CD4-positive, CD25-positive, alpha-beta regulatory T cell (primary cell): ENCODE measurements at places on chromosomes 5 and 9. TPM values are rescaled to one million over a fixed set of nuclear protein-coding genes. Genes with fewer than 3 reads are reported as not detected.

DNA sequence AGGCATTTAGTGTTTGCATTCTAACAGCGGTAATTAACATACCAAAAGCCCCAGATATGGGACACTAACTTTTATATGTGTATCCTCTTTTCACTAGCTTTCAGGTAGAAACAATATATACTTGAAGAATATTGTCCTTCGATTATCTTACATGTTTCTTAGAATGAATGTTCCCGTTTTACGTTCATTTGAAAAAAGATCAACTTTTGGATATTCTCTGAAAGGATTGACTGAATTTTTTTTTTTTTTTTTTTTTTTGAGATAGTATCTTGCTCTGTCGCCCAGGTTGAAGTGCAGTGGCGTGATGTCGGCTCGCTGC is 32.2 kb upstream of the FSD1L start:
- no peak for DNase-seq

GRCh38 chr5:14199902-14200301 is 56.8 kb downstream of the TRIO start:
- no peak for DNase-seq

GRCh38 chr9:15272377-15272928 is 34.6 kb downstream of the TTC39B start:
- DNase-seq = no peak

GRCh38 chr5:81154725-81155124 is 78.4 kb upstream of the CKMT2 start:
- no peak for DNase-seq

DNA sequence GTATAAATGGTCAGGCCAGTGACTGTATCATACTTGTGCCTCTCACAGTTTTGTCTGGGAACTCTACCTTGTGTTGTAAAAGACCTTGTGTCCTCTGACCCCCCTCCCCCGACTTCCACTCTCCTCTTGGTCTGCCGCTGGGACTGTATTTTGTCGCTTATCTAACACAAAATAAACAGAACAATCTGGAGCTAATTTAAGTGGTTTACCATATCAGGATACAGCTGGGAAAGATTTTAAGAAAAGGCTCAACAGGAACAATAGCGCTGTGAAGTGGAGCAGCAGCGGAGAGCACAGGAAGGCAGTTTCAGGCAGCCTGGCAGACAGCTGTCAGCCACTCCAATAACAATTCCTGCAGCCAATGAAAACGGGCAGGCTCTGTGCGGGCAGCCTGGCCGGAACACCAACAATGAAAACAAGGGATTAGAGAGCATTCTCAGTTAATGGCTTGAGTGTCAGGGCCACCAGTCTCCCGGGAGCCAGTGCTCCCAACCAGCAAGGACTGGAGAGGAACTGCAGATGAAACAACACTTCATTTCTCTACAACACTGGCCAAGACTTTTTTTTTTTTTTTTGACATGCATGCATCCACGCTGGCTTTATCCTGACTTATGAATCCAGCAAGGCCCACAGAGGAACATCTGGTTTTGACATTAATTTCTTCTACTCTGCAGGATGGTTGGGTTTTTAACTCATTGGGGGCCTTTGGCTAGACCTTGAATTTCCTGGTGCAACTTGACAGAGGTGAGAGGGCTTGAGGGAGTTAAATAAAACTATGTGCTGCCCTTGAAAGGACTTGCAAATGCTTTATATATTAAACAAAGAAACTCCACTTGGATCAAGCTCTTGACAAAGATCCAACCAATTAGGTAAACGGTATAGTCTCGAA is 76.7 kb downstream of the ARSB start:
- DNase-seq = no peak

DNA sequence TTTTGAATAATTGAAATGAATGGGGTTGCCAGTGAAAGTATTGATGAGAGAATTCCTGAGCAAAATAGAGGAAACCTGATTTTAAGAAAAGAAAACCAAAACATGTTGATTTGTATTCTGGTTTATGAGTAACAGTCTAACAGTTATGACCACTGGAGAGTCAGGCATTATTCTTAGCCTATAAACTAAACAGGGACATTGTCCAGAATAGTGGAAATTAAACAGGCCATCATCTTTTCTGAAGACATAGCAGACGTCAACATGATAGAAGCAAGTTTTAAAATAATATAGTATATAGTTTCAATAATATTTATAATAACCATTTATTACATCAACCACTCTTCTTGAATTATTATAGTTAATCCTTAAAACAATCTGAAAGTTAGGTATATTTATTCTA is 178.3 kb upstream of the MPDZ start:
- DNase-seq = no peak

- no peak for DNase-seq
Observed at GRCh38 chr5:153901449-153901848, 137.3 kb downstream of the FAM114A2 start.

- DNase-seq = no peak
Observed at GRCh38 chr9:91904588-91905236, 45.3 kb downstream of the ROR2 start.

GRCh38 chr5:67303356-67303755 is 106.8 kb upstream of the CD180 start:
- no peak for DNase-seq

- DNase-seq = no peak
Observed at GRCh38 chr9:81879501-81879916, 48.7 kb upstream of the SPATA31D4 start.

GRCh38 chr5:600886-601541 is 11.1 kb upstream of the CEP72 start:
- no peak for DNase-seq

GRCh38 chr5:50749873-50750272 is 83.4 kb downstream of the PARP8 start:
- DNase-seq = peak; percentile 37

DNA sequence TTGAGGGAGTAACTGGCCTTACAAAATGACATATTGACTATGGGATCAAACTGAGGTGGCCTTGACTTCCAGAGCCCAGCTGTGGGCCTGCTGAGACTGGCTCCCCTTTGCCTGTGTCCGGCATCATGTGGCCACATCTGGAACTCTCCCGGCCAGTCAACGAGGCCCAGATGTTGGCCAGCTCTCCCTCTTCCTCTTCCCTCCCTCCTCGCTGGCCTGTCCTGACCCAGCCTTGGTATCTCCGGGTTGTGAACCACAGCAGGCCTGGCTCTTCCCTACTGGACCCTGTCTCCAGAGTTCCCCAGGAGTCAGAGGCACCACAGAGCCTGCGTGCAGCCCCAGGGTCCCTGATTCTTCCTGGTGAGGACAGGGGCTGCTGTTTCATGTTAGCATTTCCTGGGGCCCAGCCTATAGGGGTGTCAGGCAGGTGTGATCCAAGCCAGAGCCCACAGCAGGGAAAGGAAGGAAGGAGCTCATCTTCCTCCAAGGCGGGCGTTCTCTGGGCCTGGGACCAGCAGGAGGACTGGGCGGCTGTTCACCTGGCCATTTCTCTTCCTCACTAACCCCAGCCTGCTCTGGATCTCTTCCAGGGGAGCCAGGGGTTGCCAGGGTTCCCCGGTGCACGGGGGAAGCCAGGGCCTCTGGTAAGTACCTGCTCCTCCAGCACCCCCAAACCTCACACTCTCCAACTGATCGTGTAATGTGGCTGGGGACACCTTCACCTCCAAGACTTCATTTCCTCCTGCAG is 81.2 kb downstream of the COL27A1 start:
- DNase-seq = no peak

DNA sequence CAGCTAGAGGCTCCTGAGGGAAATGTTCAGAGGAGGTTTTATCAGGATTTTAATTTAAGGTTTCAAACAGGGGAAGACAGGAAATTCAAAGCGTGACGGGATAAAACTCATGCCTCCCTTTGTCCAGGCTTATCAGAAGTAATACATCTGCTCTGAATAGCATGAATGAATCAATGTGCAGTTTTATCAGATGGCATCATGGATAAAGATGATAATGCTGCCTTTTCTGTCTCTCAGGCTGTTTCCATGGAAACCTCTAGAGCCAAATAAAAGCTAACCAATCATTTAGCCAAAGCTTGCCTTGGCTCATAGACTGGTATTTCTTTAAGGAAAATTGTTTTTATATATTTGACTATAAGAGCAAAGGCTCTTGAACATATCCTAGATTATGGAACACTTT is 16.4 kb downstream of the MFAP3 start:
- DNase-seq = no peak

DNA sequence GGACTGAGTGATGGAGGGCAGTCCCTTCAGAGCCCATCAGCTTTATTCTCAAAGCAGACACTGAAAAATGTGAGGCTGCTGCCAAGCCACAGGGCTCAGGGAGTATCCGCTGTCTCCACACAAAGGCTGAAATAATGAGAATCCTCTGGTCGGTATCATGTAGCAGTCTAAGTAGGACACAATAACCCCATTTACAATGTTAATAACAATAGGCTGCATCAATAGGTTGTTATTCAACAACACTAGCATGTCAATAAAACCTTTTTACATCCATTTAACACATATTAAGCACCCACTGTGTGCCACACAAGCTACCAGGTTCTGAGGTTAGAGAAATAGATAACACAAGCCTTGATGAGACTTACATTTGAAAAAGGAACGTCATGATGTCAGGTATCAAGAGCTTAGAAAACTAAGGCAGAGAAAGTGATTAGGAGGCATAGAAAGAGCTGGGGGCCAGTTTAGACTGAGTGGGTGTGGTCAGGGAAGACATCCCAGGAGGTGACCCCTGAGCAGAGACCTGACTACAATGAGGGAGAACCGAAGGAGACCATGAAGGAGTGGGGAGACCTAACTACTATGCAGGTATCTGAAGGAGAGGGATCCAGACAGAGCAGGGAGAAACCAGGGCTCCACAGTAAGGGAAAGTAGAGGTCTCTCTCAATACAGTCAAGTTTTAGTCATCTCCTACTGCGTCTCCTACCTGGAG is 140.1 kb upstream of the GRIA1 start:
- DNase-seq = no peak

GRCh38 chr9:138075496-138075895 is 197.9 kb downstream of the CACNA1B start:
- DNase-seq = no peak

DNA sequence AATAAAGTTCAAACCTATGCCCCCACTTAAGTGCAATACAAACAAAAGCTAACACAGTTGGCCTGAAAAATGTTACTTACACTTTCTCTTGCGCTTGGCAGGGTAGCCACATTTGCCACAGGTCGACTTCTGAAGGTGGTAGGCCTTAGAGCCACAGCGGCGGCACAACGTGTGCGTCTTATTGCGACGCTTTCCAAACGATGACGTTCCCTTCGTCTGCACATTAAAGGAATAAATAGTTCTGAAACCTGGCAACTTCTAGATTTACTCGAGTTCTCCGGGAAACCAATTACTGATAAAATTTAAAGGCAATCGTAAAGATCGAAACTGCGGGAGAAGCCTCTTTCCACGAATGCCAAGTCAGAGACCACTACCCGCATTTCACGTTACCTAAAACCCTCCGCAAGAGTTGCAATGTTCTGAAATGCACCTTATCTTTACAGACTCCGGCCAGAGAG is 602 bp downstream of the RPL37 start:
- peak; percentile 70 for DNase-seq

DNA sequence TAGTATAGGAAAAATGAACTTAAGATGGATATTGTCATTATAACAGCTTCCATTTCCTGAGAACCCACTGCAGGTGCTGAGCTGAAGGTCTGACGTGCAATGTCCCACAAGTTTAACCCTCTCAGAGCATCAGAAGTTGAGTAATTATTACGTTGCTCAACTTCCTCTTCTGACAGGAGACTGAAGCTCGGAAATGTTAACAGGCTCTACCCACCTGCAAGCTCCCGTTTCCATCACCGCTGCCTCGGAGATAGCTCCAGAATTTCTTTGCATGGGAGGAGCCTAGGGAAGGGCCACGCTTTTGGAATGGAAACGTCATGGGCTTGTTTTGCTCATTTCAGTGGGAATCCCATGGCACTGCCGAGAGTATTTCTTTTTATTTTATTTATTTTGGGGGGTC is 1.0 kb upstream of the NTMT1 start:
- DNase-seq = peak; percentile 62

GRCh38 chr5:55920784-55921183 is 69.6 kb downstream of the IL31RA start:
- no peak for DNase-seq

DNA sequence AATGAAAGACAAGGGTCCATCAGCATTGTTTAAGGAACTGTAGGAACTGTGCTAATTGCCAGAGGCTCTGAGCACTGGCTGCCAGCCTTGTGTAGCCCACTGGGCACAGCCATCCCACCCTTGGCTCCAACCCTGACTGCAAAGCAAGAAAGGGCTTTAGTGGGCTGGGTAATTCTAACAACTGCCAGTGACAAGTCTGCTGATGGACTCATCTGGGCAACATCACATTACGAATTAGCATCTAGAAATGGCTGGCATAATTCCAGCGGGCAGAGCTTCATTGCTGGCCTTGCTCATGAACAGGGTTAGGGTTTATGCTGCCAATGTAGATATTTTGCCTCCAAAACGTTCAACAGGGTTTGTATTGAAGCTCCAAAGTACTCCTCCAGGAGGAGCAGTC is 326.9 kb downstream of the ARHGEF28 start:
- no peak for DNase-seq

DNA sequence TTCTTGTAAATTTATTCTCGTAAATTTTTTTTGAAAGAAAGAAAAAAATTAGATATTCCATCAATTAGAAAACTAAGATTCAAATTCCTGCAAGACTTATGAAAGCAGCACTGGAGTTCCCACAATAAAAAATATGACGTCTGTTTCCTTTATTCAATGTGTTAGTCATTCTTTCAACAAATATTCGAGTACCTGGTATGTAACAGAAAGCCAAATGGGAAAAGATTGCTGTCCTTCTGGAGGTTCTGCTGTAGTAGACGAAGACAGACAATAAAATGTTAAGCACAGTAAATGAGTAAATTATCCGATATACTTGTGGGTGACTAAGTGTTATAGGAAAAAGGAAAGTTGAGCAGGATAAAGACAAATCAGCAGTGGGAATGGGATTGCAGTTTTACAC is 92.2 kb downstream of the ADAMTSL1 start:
- no peak for DNase-seq

Gene KCNIP1
- total RNA-seq = not detected

Gene FBLL1
- not detected for total RNA-seq

Gene CDC25C
- 0.37 TPM for total RNA-seq

Gene UGT3A2
- not detected for total RNA-seq

Gene MAP1B
- 0.12 TPM for total RNA-seq

Gene PCDHGA9
- not detected for total RNA-seq

Gene SLIT3
- not detected for total RNA-seq

Gene GTF3C4
- 10.2 TPM for total RNA-seq

Gene SLC23A1
- total RNA-seq = not detected

Gene CMYA5
- 0.10 TPM for total RNA-seq

Gene CCL21
- total RNA-seq = not detected

Gene PIP5K1B
- 0.47 TPM for total RNA-seq

Gene CDKN2B
- total RNA-seq = 1.4 TPM

Gene SERF1A
- 7.5 TPM for total RNA-seq

Gene LCN9
- total RNA-seq = not detected

Gene PDE8B
- not detected for total RNA-seq
